ENCODE measurements at places on chromosomes 16 and 17.

DNA sequence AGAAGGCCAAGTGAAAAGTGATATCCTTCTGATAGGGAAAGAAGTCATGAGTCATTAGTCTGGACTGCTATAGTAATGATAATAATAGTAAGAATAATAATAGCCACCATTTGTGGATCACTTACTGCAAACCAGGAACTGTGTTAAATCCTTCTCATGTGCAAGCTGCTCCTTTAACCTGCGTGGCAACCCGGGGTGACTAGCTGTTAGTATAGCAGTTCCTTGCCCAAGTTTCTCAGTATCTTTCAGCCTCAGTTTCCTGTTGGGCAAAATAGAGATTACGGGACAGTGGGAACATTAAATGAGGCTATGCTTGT is 129.5 kb downstream of the CDH13 start:
- no peak for DNase-seq

GRCh38 chr16:47069841-47070584 is 73.7 kb downstream of the NETO2 start:
- DNase-seq: no peak

GRCh38 chr16:21190599-21190998 is 20.8 kb downstream of the ZP2 start:
- no peak for DNase-seq

DNA sequence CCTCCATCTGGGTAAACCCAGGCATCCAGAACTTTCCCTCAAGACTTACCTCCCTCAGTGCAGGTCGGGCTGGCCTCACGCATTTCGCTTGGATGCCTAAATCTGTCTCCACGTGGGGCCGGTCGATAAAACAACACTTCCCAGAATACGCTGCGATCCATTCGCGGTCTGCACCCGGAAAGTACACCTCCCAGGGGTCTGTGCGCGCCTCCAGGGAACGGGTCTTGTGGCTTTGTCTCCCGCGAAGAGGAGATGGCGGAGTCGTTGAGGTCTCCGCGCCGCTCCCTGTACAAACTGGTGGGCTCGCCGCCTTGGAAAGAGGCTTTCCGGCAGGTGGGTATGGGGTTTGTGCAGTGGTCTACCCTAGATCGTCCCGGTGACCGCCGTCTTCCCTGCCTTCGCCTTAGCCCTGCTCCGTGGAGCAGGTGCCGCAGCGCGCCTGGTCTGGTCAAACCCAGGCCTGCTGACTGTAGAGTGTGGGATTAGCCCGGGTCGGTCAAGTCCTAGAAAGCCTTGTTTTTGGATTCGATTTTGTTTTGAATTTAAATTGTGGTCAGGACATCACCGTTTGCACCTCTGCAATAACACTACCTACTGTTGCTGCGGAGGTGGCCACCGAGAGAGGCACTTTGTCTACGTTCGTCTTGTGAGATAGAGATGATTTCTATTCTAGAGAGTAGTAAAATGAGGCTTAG is at the start of gene RPAIN:
Gene RPAIN, plus strand, starts transcription at position 224 of the 695 bp plus-strand sequence. Its CDS starts 29 bp downstream, at position 253.
- peak; percentile 87 for DNase-seq

- DNase-seq: no peak
Observed at GRCh38 chr16:11242658-11243057, 13.3 kb downstream of the SOCS1 start.

- DNase-seq: peak; percentile 93
Observed at GRCh38 chr16:30893744-30894539, at the start of gene BCL7C. TSS of gene BCL7C (minus strand) at chr16:30894077. CDS start at chr16:30893944, 133 bp downstream.

GRCh38 chr17:79534111-79534510 is 76.7 kb downstream of the RBFOX3 start:
- DNase-seq: no peak

DNA sequence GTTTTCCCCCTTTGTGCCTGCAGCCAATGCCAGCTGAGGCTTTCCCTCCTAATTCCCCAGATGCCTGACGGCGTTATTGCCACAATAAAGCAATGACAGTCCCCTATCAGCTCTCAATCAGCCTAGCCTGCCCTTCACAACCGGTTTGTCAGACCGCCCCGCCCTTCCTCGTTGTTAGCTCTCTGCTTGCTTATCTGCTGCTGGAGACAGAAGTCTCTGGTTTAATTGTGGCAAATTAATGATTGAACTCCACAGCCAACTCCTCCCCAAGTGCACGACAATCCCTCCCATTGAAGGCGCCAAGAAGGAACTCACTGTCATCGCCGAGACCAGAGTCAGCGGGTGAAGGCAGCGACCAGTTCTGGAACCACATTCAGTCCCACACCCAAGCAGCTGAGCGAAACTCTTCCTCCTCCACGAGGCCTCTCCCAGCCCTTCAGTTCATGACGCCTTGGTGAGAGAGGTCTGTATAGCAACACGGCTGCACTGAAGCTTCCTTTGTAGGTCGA is 474.4 kb downstream of the SLC39A11 start:
- no peak for DNase-seq

- DNase-seq: peak; percentile 69
Observed at GRCh38 chr17:7173687-7174602, 5.2 kb downstream of the ASGR1 start.

- peak; percentile 45 for DNase-seq
Observed at GRCh38 chr16:13453938-13454553, 465.9 kb upstream of the ERCC4 start.

Measured in GM13976 (cell line).